NCI-H2029 (cell line): ENCODE measurements at places on chromosomes 4 and X.

GRCh38 chrX:69065451-69065850, 99.8 kb downstream of the PJA1 start:
- no peak for DNase-seq

DNA sequence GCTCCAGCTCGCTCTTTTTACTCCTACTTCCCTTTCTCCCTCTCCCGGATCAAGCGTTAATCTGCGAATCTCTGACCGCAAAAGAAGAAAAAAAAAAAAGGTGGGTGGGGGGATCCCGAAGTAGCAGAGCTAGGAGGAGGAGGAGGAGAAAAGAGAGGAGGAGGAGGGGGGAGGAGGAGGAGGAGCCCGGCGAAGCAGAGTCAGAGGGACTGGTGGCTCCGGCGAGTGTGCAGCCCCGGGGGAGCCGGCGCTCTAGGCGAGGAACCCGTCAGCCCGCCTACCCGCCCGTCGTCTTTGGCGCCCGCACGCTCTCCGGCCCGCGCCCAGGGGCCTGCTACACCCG, at the start of gene NHSL2:
Gene NHSL2, plus strand, starts transcription at position 203 of the 343 bp plus-strand sequence.
- DNase-seq: no peak

- DNase-seq: no peak
Observed at GRCh38 chr4:123744664-123745290, 348.2 kb downstream of the SPRY1 start.

DNA sequence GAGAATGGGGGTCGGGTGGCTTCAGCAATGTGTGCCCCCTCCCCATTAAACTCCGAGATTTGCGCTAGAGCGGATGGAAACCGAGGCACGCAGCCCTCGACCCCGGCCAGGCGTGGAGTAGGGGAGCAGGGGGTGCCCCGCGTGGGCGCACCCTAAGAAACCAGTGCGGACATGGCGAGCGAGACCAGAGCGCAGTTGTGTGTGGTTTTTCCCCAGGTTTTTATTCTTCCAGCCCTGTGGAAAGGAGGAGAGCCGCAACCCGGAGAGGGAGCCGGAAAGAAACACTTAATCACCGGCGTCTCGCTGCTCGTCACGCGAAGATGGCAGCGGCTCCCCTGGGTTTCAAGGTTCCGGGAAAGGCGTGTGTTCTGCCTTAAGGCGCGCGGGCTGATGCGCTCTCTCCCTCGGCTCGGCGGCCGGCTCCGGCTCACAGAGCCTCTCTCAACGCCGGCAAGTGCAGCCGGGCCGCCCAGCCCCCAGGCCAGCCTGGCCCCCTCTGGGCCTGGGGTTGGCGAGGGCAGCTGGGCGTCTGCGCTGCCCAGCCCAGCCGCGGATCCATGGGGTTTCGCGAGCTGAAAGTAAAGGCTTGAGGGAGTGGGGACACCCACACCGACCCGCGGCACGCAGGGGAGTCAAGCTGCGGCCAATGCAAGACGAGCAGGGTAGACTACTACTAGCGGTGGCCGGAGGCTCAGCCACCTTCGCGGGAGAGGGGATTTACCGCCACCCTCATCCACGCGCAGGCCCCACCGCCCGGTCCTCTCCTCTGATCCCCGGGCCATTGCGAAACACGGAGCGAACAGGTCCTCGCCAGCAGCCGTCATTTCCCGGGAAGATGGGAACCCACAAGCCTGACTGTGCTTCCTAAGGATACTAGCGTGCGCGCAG, 74.0 kb upstream of the BCOR start:
- DNase-seq: no peak

DNA sequence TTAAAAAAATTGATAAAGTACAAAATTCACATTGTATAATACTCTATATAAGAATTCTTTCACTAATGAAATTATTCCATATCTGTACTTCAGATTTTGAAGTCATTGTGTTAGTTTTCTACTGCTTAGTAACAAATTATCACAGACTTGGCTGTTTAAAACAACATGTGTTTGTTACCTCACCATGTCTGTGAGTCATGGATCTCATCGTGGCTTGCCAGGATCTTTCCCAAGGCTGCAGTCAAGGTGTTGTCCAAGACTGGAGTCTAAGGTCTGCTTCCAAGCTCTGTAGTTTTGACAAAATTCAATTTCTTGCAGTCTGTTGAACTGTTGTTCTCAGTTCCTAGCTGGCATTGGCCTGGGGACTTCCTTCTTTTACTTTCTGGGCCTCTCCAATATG, 1286.9 kb downstream of the ADGRL3 start:
- DNase-seq: no peak

- DNase-seq: no peak
Observed at GRCh38 chr4:86155766-86156165, 204.1 kb downstream of the MAPK10 start.

DNA sequence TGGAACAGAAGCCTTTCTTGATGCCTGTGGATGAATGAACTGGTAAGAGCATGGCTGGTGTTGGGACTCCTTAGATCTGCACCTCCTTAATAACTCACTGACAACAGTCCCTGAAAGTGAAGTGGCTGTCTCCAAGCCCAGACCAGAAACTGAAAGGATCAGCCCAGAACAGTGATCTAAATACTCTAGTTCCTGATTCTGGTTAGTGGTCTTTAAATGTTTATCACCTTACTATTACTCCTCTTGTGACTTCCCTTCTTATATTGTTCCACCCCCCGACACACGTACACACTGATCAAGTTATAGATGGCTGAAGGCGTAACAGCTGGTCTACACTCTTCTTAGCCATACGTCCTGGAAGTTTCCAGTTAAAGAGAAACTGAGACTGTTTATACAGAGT, 33.8 kb upstream of the ARMCX2 start:
- DNase-seq: no peak
